Lower lobe of right lung (tissue), 2 donors: ENCODE measurements at places on chromosomes 7 and 10. TPM values are rescaled to one million over a fixed set of nuclear protein-coding genes. Genes with fewer than 3 reads are reported as not detected.

- DNase-seq: no peak
These were observed 50.2 kb downstream of the LAMB4 start for GRCh38 chr7:108079648-108080591.

- no peak for DNase-seq
These were observed 12.2 kb downstream of the UBE3C start for GRCh38 chr7:157150882-157151281.

GRCh38 chr10:3432081-3432825 is 259.7 kb upstream of the PITRM1 start:
- no peak for DNase-seq

The C7orf33 gene
- total RNA-seq: not detected

GRCh38 chr10:86290933-86291615 is 75.5 kb downstream of the GRID1 start:
- DNase-seq: no peak
